ENCODE measurements at places on chromosomes 6 and 20. TPM values are rescaled to one million over a fixed set of nuclear protein-coding genes. Genes with fewer than 3 reads are reported as not detected.

KIF25 gene
- total RNA-seq, result 0.14 TPM

GRCh38 chr20:42887281-42887680 lies 302.4 kb downstream of the PTPRT start:
- DNase-seq, result no peak

DNA sequence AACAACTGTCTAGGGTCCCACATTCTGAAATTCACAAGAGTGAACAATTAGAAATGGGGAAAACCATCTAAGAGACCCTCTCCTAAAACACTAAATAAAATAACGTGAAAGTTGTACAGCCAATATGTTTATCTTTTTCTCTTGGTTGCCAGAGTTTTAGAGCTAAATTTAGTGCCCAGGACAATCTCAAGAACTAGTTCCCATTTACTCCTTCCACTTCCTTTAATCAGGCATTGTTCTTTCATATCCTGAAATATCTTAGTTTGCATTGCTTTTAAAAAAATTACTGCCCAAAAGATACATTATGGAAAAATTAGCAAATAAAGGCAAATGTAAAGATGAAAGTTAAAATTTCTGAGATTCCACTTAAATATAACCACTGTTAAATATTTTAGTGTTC lies 33.1 kb upstream of the UBR2 start:
- DNase-seq, result no peak

PFDN4 gene
- total RNA-seq, result 11.1 TPM

MUCL3 gene
- not detected for total RNA-seq

DNA sequence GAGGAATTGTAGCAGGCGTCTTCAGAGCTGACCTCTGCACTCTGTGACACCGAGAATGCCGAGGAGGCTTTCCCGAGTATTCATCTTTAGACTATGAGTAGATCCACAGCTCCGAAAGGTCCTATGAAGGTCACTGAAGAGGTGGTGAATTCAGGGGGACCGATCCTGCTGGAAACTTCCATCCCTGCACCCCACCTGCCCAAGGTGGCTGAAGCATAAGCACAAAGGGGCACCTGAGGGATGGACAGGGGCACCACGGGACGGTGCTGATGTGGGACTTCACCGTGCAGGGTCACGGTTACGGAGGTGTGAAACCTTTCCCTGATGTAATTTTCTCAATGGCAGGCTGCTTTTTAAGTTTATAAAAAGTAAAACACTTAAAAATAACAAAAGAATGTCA lies 24.4 kb downstream of the DIDO1 start:
- peak; percentile 31 for DNase-seq

WFDC8 gene
- not detected for total RNA-seq

DNA sequence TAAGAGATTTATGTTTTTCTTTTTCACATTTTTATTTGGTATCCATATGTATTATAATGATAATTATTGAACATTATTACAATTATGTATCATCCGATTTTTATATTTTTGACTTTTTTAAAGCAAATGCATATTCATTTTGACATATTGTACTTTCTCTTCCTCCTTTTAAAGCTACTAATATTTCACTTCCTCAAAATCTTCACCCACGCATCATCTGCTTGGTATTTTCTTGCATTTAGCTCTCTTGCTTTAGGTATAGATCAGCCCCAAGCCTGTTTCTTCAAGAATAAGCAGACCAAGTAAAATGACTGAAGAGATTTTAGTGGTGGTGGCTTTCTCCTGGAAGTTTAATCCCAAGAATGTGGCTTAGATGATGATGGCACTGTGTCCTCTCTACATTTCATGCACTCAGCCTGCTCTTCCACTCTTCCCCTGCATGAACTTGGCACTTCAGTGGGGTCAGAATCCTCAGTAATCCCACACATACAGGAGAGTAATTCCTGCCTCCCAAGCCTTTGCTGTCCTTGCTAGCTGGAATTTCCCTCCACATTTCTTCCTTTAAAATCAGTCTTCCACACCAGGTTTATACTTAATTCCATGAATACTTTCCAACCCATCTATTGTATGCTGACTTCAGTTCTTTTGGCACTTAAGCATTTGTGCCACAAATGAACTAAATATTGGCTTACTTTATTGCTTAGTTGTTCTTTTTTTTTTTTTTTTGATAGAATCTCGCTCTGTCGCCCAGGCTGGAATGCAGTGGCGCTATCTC lies 8.2 kb downstream of the NCOA7 start:
- no peak for DNase-seq

RSPO3 gene
- 9.1 TPM for total RNA-seq

RIMS1 gene
- 2.2 TPM for total RNA-seq

GRCh38 chr20:14757728-14758127 lies 420.3 kb upstream of the FLRT3 start:
- DNase-seq, result no peak

- DNase-seq, result no peak
These were observed 268.2 kb downstream of the SYNE1 start for GRCh38 chr6:152368751-152369624.

- DNase-seq, result peak; percentile 20
These were observed 26.0 kb upstream of the CRIP3 start for GRCh38 chr6:43334466-43335095.

- no peak for DNase-seq
These were observed 246.3 kb downstream of the FNDC1 start for GRCh38 chr6:159415540-159415939.

DNA sequence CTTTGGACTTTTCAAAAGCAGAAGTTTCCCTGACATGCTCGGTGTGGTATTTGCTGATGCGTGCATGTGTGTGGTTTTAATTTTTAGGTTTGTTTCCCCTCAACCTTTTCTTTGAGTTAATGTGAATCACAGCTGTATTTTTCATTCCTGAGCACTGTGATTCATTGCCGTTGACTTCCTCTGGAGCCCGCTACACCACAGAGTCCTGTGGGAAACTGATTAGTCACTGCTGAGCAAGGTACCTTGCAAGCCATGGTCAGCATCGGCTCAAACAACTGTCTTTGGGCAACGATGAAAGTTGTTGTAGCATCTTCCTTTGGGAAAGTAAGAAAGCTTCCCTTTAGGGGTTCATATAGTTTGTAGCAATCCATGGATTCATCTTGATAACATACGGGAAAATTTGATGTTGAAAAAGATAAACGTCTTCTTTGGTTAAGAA lies 57.5 kb downstream of the RIN2 start:
- DNase-seq, result no peak

- DNase-seq, result no peak
These were observed 556.5 kb downstream of the BMP2 start for GRCh38 chr20:7323957-7324356.

- no peak for DNase-seq
These were observed 219.4 kb upstream of the MYLIP start for GRCh38 chr6:15909290-15910070.

GRCh38 chr6:31114541-31114878 lies at the start of gene PSORS1C1:
TSS of gene PSORS1C1 (plus strand) at chr6:31114800. CDS start at chr6:31129633, 14,833 bp downstream.
- DNase-seq, result peak; percentile 84

DNA sequence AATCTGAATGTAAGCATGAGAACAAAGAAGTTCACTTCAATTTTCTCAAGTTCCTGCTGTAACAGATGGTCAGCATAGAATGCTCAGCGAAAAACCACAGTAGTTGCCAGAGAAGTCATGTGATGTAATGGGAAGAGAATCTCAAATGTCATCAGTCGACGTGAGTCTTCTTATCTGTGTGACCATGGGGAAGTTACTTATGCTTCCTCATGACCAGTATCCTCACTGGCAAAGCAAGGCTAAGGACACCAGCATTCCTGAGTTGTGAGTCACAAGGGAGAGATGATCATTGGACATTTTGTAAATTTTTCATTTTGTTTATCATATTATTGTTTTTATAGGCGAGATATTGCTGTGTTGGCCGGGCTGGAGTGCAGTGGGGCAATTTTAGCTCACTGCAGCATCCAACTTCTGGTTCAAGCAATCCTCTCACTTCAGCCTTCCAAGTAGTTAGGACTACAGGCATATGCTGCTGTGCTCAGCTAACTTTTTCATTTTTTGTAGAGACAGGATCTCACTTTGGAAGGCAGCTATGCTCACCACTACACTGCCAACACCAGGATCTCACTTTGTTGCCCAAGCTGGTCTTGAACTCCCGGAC lies 21.9 kb downstream of the SGK1 start:
- peak; percentile 23 for DNase-seq
